NCI-H2107 (cell line): ENCODE measurements at places on chromosomes 7 and 10.

GRCh38 chr7:93245525-93246432, 13.6 kb downstream of the VPS50 start:
- no peak for DNase-seq

DNA sequence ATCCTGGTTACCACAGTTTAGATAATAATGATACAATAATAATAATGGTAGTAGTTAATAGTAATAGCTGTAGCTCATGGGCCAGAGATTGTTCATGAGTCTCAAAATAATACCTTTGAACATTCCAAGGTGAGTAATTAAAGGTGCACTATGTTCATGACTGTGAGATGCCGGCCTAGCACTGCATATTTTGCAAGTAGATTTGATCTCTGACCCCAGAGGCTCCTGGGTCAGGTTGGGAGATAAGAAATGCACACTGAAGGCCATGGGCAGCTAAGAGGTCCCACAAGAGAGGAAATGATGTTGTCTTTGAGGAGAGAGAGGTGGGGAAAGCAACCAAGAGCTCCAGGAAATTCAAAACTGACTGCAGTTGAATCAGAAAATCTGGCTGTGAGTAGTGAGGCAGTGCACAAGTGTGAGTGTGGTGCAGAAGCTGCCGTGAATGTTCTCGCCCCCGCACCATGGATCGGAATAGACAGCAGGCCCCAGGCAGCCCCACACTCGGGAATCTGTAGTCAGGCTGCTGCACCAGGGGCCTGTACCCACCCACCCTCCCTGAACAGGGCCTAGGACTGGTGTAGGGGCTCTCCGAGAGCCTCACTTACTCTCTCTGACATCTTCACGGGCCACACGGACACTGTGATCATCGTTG, 11.9 kb downstream of the CPXM2 start:
- no peak for DNase-seq

- no peak for DNase-seq
Observed at GRCh38 chr7:5582532-5582935, 158.9 kb upstream of the TNRC18 start.

GRCh38 chr10:47276576-47277351, 23.2 kb upstream of the GDF10 start:
- no peak for DNase-seq

DNA sequence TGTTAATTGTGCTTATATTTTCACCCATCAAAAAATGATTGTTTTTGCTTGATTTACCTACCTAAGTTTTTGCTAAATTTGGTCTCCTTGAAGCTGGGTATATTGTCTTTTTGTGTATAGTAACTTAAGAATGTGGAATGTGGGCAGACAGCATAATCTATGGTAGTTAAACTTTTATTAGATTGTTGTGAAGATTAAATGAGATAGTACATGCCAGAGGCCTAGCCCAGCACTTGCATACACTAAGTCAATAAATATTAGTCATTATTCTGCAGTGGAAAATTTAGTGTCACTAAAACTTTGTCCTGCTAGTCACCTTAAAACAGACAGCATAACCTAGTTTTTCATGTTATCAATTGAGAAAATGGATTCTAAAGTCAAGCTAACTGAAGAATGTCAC, 19.3 kb upstream of the RPA3 start:
- DNase-seq = no peak

GRCh38 chr7:143272871-143273270, 9.6 kb downstream of the GSTK1 start:
- DNase-seq = no peak

- peak; percentile 47 for DNase-seq
Observed at GRCh38 chr7:91436655-91437054, 172.4 kb downstream of the FZD1 start.

DNA sequence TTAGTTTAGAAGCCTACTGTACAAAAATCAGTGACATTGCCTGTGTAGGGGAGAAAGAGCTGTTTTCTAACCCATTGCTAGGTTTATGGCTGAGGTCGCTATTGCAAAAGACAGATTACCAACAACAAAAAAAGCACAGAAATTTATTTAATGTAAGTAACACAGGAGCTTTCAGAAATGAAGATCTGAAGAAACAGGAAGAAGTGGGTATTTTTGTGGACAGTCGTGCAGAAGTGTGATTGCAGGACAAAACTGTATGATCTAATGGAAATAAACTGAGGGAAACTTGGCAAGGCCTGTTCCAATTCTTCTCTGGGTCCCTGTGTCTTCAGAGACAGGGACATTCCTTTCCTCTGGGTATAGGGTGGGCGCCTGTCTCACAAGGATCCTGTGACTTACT, 87.4 kb downstream of the APBB1IP start:
- DNase-seq = no peak

DNA sequence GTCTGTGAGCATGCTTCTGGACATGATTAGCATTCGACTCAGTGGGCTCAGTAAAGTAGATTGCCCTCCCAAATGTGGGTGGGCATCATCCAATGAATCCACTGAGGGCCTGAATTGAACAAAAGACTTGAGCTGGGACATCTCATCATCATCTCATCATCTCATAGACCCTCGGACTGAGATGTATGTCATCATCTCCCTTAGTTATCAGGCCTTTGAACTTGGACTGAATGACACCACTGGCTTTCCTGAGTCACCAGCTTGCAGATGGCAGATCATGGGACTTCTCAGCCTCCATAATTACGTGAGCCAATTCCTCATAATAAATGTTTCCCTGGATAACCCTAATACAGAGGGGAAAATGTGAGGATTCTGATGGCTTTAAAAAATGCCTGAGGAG, 128.3 kb upstream of the LSM8 start:
- no peak for DNase-seq

DNA sequence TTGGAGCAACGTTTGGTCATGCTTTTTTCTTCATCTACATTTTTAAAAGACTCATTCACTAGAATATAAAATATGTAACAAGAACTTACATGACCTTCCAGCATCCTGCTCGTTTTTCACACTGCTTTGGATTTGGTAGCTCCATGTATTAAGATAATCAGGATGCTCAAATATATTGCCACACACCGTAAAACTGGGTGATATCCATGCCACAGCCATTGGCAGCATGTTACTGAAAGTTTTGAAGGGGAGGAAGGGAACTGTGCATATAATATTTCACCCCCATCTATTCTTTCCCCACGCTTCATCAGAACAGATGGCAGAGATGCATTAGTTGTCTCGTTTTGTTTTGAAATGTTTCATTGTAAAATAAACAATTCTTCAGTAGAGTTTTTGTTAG, 158.2 kb downstream of the RNLS start:
- no peak for DNase-seq

GRCh38 chr7:134593530-134594392, 44.9 kb downstream of the AKR1B15 start:
- DNase-seq = no peak

DNA sequence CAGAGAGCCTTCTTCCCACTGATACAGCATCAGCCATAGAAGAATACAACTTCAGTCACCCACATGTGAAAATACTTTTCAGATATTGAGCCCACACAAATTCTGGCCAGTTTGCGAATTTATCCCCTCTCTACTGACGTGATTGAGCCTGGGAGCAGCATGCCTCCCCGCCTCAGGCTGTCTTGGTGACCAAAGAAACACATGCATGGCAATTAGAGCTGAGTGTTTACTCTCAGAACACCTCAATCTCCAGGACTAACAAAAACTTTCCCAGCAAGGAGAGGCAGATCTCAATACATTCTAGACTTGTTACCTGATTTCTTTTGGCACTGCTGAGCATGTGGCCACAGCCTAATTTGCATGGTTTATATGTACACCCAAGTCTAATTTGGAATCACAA, 122.5 kb downstream of the TMEM26 start:
- no peak for DNase-seq

- no peak for DNase-seq
Observed at GRCh38 chr7:75534727-75535307, 42.7 kb downstream of the SPDYE5 start.

- no peak for DNase-seq
Observed at GRCh38 chr7:6278749-6279310, 6.4 kb upstream of the CYTH3 start.

- DNase-seq = no peak
Observed at GRCh38 chr7:27170426-27171324, 3.4 kb downstream of the HOXA10 start.

GRCh38 chr7:120052884-120053382, 220.0 kb upstream of the KCND2 start:
- DNase-seq = no peak

GRCh38 chr10:59900048-59900727, 6.2 kb downstream of the CCDC6 start:
- DNase-seq = no peak

- DNase-seq = no peak
Observed at GRCh38 chr10:86373828-86374227, 7.2 kb upstream of the GRID1 start.

- DNase-seq = no peak
Observed at GRCh38 chr10:117556356-117556755, 13.8 kb downstream of the EMX2 start.

DNA sequence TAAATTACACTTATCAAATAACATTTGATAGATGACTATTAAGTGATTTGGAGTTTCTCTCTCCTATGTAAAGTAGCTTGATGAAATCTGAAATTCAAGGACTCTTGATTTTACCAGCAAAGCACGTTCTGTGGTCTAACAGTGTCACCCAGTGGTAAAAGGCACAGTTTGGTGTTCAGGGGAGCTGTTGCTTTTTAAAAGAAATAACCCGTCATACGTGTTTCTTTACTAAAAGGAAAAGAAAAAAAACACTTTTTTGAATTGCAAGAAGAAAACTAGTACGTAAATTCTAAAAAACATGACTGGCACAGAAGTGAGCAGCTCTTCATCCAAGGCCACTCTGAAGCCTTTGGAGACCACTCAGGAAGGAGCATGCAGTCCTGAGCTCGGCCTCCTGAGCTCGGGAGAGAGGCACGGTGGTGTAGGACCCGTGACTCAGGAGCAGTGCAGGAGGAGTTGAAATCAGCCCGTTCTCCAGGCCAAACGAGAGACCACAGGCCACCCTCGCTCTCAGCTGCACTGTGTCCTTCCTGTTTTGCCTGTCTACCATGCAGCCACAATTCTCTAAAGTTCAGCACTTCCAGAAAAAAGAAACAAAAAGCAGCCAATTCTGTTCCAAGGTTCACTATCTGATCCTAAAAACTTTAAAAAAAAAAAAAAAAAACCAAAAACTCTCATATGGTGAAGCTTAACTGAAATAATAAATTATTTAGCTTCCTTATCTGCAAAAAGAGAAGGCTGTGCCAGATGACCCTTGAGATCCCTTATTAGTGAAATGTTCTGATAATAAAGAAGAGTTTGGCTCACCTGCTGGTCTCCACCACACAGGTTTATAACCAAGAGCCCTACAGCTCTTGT, 212.6 kb upstream of the FRMD4A start:
- DNase-seq = no peak

DNA sequence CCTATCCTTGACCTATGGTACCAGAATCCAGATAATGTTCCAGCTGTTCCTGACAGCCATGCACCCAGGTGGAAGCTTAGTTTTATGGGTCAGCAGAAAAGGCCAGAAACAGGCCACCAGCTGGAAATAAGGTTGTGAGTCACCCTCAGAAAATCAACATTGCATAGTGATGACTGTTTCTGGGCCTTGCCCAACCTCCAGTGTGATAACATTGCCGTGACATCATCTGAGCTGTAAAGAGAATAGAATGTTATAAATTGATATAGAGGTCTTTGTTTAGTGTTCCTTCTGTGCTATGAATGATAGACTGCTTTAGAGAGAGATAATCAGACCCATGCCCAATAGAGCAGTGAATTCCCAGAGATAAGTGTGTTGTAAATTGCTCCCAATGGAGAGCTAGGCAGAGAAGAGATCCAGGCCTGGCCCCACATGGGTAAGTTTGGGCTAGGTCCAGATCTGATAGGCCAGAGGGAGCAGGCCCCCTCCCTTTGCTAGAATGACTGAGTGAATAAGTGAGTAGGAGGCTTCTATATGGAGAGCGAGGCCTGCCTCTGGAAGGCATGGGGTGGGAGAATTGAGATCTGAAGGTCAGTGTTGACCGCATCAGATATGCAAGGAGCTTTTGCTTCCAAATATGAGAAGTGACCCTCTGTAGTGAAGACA, 14.2 kb upstream of the HPS1 start:
- DNase-seq = no peak

- no peak for DNase-seq
Observed at GRCh38 chr10:29617880-29618340, 16.9 kb downstream of the SVIL start.

DNA sequence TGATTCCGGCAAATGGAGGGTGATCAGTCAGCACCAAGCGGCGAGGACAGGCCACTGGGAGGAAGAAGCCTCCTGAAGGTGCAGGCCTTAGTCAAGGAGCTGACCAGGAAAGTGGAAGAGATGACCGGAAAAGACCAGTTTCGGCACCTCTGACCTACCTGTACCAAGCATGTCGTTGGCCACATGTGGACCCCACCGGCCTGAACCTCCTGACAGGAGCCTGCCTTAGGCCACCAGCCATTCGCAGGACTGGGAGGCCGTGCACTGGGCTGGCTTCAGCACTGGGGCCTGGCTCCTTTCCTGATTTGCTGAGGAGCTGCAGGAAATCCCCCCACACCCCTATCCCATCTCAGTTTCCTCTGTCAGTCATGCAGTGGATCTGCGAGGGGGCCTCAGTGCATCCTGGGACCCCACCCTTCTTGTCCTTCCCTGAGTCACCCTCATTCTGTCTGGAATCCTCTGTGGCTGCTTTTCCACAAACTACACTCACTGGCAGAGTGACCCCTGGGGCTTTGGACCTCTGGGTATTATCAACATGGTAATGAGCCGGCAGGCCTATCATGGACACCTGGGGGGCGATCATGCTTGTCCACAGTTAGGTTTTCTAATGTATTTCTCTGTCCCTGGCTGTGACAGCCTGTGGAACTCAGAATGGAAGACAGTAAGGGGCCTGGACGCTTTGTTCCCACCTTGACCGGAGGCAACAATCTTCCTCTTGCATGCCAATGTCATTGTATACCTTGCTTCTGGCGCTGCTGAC, 33.0 kb downstream of the RAMP3 start:
- DNase-seq = no peak

- no peak for DNase-seq
Observed at GRCh38 chr10:108567899-108568752, 1355.2 kb downstream of the XPNPEP1 start.

DNA sequence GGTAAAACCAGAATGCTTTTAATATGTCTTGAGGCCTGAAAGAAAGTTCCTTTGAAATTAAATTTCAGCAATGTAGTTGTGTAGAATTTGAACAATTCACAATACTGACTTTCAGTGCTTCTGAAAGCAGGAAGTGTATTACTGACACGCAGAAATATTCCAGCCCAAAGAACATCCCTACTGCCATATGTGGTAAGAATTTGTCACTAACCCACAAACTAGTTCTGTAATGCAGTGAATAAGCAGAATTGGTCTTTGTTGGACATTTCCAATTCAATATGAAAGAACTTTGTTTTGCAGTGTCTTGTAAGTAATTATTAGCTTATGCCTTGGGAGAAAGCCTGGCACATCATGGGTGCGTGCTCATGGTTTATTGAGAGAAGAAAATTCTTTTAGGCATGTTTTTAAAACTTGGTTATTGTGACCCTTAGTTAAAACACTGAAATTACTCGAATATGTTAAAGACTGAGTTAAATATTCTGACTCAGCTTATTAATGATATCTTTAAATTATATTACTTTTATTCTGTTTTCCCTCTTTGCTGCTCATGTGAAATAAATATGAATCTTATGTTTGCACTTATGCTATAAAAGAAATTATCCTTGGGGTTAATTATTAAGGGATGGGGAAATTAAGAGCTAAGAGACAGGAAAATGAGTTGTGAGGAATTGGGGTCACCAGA, 33.4 kb downstream of the PTPN12 start:
- DNase-seq = no peak
